Stimulated activated CD4-positive, alpha-beta T cell treated with anti-CD3 and anti-CD28 coated beads, Interleukin-12 subunit alpha, Interleukin-12 subunit beta, amount 100 ng/mL, for 48 hours (primary cell): ENCODE measurements at places on chromosomes 1 and 21.

- DNase-seq = no peak
These were observed 198.4 kb upstream of the VAMP3 start for GRCh38 chr1:7572654-7573152.

GRCh38 chr1:3483801-3484444 is 29.5 kb downstream of the ARHGEF16 start:
- DNase-seq = no peak

- no peak for DNase-seq
These were observed 1.0 kb downstream of the CELA2B start for GRCh38 chr1:15476927-15477326.

DNA sequence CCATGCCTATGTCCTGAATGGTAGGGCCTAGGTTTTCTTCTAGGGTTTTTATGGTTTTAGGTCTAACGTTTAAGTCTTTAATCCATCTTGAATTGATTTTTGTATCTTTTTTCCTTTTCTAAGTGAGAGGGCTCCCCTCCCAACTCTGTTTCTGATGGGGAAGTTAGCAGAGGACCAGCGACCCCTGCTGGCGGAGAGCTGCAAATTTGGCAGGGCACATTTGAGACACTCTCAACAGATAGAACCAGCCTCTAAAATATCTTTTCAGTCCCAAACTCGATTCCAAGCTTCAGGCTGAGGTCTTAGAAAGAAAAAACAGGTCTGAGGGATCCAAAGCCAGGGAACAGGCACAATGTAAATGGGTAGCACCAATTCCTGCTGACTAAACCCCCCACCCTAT is 32.5 kb downstream of the LRRC3 start:
- DNase-seq = peak; percentile 34

DNA sequence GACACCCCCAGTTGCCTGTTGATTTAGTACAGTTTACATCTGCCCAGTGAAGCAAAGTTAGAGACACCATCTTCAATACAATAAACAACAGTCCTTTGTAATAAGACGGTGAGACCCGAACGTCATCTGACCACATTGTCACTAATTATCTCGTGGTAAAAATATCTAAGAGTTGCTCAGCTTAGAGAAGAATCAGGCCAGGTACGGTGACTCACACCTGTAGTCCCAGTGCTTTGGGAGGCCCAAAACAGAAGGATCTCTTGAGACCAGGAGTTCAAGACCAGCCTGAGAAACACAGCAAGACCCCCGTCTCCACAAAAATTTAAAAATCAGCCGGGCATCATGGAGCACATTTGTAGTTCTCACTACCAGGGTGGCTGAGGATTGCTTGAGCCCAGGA is 53.5 kb downstream of the CD34 start:
- no peak for DNase-seq

GRCh38 chr1:173639102-173639501 is 4.0 kb downstream of the TEX50 start:
- no peak for DNase-seq

- DNase-seq = no peak
These were observed 4.5 kb downstream of the DHCR24 start for GRCh38 chr1:54882519-54882918.

GRCh38 chr1:160354388-160354985 is 11.3 kb downstream of the NCSTN start:
- no peak for DNase-seq

DNA sequence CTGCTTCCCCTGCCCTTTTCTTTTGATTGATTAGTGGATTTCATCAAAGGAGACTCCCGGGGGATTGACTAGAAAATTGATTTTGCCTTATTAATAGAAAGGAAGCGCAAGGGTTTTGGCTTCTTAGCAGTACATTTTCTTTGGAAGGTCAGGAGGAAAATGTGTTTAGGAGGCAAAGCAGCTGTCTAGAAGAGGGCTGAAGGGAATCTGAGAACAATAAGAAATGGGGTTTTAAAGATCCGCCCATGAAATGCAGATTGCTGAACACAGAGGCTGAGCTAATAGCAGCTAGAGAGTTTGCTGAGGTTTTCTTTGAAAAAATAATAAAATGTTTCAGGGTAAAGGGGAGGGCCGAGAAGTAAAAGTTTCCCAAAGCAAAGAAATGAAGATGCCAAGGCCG is 4.9 kb downstream of the SERTAD4 start:
- DNase-seq = no peak

DNA sequence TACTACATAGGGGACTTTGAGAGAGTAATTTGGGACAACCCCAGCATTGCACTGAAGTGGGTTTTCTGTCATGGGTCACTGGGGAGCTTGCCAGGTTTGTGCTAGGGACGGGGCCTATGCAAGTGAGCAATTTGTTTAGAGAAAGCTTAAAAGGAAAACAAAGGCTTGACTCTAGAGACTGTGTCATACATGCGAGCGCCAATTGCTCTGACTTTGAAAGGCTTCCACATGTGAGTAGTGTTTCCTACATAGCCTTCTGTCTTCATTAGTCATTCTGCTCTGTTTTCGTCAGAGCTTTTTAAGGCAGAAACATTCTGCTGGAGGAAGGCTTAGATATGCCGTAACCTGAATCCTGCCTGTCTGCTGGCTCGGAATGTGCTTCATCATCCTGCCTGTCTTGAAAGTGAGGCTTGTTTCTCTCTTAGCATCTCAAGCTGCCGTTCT is 28.4 kb downstream of the TRIM45 start:
- DNase-seq = no peak

- DNase-seq = no peak
These were observed 100.0 kb upstream of the SLC25A33 start for GRCh38 chr1:9439074-9439761.

GRCh38 chr1:205824180-205824579 is 11.2 kb upstream of the SLC41A1 start:
- DNase-seq = no peak

GRCh38 chr1:41898191-41898713 is 20.5 kb downstream of the HIVEP3 start:
- peak; percentile 35 for DNase-seq

DNA sequence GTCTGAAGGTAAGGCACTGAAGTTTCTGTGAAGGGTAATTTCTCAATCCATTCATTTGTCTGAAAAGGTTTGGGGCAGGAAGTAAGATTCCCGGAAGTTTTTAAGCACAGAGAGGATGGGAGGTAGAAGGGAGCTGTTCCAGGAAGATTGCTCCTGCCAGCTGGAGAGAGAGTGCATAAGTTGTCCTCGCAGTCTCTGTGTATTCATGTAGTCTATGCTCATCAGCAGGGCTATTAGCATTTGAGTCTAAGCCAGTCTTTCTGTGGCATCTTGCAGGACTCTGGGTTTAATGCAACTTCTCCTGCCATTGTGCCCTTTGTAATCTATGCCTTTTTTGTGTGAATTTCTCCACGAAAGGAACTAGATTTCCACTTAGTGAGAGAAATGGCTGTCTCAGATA is 140.8 kb upstream of the FGGY start:
- DNase-seq = no peak

- DNase-seq = no peak
These were observed 28.9 kb upstream of the VAV3 start for GRCh38 chr1:107993920-107994319.

DNA sequence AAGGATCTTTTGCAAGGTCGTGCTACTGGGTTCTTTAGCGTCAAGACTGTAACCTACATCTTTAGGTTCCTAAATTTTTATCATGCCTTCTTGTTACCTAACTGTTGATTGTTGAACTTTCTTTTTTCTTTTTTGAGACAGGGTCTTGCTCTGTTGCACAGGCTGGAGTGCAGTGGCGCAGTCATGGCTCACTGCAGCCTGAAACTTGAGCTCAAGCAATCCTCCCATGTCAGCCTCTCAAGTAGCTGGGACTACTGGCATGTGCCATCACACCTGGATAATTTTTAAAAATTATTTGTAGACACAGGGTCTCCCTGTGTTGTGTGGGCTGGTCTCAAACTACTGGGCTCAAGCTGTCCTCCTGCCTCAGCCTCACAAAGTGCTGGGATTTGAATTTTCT is 52.9 kb downstream of the NFIA start:
- DNase-seq = no peak

- DNase-seq = no peak
These were observed 47.1 kb upstream of the INSL5 start for GRCh38 chr1:66848193-66848592.
